ENCODE measurements at places on chromosomes 13 and 19.

DNA sequence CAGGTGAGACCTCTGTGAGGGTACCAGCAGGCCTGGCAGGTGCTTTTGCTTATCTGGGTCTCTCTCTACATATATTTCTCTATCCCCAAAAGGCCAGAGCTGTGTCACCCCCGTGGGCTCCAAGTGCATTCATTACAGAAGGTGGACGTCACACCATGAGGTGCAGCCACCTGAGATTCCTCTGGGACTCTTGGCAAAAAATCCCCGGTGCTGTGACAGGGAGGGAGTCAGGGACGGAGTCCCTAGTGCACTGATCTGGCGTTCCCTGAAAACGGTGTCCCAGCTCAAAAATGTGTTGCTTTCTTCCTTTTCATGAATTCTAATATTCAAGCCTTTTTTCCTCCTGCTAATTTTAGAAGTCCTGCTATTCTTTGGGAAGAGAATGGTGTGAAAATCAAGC is 13.5 kb downstream of the TSHZ3 start:
- DNase-seq: no peak

GRCh38 chr13:50128428-50128931 is 113.2 kb downstream of the KCNRG start:
- no peak for DNase-seq

- no peak for DNase-seq
Observed at GRCh38 chr13:63010072-63010658, 1594.5 kb upstream of the PCDH20 start.

DNA sequence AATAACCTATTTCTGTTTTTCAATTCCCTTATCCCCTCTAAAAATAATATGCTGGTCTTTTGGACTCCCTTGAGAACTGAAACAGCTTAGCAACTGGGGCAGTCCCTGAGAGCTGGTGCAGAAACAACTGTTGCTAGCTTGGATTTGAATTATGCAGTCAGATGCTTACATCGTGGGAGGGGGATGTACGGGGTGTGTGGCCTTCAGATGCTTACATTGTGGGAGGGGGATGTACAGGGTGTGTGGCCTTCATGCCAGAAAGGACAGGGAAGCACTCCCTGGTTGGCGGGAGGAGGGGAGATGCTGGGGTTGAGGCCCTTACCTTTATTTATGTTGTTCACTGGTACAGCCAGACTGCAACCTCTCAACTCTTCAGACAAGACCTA is 25.6 kb downstream of the LRCH1 start:
- no peak for DNase-seq

DNA sequence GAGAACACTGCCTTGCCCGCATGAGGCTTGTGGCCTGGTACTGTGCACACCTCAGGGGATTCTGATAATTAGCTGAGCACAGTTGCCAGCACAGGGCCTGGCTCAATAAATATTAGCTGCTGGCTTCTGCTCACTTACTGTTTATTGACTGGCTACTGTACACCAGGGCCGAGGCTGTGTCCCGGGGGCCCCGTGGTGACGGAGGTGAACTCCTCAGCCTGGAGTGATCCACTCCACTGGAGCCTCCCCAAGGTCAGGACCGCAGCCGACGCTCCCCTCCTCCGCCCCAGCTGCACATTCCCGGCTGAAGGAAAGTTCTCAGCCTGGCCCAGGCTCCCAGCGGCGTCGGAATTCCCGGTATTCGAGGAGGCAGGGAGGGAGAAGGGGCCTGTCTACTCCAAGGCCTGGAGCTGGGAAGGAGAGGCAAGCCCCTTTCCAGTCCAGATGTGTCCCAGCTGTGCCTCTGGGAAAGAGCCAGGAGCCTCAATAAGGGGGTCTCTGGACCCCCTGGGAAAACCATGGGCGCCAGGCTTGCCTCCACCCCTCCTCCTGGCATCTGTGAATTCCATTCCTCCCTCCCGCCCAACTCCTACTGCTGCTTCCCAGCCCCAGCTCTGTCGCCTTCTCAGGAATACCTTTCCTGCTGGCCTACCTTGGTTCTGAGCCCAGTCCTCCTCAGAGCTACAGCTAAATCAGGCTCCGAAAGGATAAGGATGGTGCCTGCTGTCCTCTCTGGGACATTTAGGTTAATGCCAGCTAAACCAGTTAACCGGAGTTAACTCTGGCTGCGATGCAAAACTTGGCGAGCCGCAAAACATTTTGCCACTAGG is 7.3 kb downstream of the RPS16 start:
- no peak for DNase-seq

- no peak for DNase-seq
Observed at GRCh38 chr19:52638601-52639000, 446 bp upstream of the ZNF83 start.

DNA sequence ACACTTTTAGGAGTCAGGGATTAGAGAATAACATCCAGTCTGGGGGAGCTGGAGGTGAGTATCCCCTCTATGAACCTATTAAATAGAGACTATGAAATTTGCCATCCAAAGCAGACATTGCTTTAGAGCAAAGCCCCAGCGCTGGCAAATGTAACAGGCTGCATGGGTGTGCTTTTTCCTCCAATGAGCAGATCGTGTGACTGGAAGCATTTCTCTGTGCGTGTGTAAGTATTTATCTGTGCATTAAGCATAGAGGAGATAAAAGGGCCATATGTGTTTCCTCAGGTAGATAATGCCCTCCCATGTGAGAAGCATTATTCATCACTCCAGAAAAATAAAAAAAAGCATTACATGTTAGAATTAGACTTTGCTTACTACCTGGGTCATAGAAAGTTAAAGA is 924 bp downstream of the TNFSF13B start:
- no peak for DNase-seq

DNA sequence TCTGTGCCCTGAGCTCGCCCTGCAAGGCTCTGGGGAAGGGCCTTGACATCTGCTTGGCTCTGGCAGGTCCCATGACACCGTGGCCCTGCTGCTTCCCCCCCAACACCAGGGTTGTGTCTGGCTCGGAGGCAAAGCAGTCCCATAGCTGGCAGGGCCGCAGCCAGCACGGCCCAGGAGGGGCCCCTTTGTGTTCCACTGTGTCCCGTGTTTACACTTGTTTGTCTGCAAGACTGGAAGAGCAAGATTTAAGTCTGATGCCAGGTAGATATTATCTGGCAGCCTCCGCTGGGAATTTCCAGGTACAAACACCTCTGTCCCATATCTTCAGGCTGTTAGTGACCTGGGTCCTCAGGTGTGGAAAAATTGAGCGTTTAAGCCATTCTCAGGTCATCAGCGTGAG is 44.3 kb downstream of the MCF2L start:
- DNase-seq: no peak

DNA sequence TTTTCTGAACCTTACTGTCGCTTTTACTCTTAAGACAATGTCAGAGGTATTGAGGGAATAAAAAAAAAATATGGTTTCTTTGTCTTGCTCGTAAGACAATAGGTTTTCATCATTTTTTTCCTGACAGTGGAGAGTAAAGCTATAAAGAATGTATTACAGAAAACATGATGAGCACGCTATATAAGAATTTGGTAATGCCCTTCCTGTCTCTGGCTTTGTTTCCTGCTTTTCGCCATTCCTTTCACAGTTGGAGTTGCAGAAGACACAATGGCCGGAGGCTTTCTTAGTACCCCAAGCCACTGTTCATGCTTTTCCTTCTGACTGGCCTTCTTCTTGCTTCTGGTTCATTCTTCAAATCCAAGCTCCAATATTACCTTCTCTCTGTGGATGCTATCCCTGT is 101.0 kb upstream of the DACH1 start:
- no peak for DNase-seq

DNA sequence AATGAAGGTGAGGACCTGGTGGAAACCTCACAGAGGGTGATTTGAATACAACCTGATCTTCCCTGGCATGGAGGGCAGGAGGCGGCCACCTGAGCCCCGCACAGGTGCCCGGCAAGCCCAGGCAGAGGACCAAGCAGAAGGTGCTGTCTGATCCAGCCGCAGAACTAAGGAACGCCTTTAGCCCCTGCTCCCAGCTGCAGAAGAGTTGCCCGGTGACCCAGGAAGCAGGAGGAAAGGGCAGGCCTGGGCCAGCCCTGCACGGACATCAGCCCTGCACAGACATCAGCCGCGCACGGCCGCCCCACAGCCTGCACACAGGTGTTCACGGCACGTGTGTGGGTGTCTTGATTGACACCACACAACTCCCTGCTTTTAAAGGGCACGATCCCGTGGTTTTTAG is 43.1 kb downstream of the RASA3 start:
- DNase-seq: no peak

GRCh38 chr13:111120913-111121312 is 5.8 kb downstream of the ARHGEF7 start:
- no peak for DNase-seq

DNA sequence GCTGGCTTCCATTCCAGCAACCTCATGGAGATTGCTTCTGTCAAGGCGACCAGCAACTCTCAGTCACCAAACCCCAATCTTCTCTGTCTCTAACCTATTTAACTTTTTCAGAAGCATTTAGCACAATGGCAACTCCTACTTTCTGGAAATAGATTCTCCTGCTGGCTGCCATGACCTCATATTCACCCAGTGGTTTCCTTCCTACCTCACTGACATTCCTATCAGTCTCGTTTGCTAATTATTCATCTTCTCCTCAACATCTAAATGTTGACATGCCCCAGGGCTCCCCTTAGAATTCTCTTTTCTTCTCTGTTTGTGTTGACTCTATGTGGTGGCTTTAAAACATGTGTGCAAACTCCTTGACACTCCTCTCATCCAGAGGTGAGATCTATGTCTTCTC is 106.7 kb downstream of the OLFM4 start:
- no peak for DNase-seq

GRCh38 chr19:44476559-44477408 is 23.5 kb downstream of the ZNF180 start:
- DNase-seq: no peak

DNA sequence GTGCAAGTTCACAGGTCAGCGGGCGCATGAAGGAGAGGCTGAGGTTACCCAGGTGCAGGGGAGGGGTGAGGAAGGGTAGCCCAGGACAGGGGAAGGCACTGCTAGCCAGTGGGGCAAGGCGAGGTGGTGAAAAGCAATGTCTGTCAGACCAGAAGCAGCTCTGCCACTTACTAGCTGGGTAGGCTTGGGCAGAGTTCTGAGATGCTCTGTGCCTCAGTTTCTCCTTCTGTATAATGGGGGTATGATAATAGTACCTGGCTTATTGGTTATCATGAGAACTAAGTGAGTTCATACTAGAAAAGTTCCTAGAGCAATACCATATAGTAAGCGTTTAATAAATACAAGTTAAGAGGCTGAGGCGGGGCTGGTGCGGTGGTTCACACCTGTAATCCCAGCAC is 14.3 kb upstream of the SCN1B start:
- DNase-seq: no peak

GRCh38 chr19:46728693-46729339 is 11.9 kb upstream of the PRKD2 start:
- peak; percentile 68 for DNase-seq

DNA sequence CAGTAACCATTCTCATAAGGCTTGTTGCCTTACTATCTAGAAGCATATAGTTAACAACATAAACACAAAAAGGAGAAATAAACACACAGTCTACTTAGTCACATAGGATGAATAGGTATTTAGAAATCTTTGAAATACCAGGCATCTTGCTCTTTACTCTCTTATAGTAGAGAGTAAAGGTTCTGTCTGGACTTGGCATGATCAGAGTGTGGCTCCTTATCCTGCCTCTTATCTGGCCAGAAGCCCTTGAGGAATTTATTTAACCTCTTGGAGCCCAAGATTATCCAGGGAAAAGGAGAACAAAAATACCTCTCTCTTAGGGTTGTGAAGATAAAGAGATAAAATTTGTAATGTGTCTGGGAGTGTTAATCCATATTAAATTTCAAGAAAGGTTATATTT is 100.2 kb upstream of the MBNL2 start:
- no peak for DNase-seq

GRCh38 chr19:45008552-45008951 is 7.3 kb downstream of the RELB start:
- no peak for DNase-seq

DNA sequence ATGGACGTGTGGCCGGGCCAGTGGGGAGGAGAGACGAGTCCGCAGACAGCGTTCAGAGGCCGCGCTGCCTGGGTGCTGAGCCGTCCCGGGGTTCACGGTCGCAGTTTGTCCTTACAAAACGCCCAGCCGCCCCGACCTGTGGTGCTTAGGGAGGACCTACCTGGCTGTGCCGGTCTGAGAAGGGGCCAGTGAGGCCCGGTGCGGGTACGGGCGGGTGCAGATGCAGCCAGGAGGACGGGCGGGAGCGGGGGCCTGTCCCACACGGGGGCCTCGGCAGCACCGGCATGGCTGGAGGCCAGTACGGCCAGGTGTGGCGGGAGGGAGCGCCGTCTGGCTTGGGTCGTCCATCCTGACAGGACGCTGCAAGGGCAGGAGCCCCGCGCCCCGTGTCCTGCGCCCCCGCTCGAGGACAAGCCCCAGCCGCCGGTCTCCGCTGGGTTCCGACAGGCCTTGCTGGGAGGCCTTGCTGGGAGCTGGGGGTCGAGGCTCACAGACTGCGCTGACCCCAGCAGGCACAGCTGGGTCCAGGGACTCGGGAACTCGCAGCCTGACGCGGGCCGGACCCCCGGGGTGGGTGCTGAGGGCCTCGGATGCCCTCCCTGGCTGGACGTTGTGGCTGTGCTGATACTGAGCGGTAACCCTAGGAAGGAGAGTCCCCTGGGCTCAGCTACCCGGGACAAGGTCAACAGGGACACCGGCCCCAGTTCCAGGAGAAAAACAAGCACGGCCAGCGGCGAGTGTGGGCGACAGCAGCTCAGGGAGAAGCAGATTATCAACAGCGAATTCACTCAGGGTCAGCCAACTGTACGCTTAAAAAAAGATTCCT is 5.3 kb upstream of the PROZ start:
- DNase-seq: no peak

GRCh38 chr13:111893071-111893606 is 173.8 kb upstream of the SOX1 start:
- DNase-seq: no peak

GRCh38 chr13:40981949-40982348 is 37.2 kb downstream of the ELF1 start:
- no peak for DNase-seq

DNA sequence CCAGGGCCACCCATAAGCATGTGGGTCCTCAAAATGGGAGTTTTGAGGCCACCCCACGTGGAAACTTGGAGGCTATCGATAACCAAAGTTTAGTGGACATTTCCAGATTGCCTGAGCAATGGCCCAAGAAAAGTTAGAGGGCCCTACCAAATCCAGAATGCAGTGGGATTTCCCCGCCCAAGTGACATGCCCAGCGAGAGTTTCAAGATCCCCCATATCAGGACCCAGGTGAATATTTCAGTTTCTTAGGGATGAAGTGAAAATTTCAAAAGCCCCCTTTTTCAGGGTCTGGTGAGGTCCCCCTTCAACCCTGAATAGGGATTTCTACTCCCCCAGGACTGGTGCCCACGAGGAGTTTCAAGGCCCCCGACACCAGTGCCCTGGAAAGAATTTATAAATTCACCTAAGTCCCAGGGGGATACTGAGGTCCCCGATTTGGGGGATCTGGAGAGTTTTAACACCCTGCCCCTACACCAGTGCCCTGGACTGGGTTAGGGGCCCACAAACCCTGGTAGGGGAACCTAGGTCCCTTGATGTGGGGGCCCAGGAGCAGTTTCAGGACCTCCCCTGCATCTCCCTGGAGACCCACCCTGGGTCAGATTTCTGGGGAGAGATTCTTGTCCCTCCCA is 695 bp downstream of the BST2 start:
- no peak for DNase-seq
